ENCODE measurements at places on chromosomes 3 and 15.

DNA sequence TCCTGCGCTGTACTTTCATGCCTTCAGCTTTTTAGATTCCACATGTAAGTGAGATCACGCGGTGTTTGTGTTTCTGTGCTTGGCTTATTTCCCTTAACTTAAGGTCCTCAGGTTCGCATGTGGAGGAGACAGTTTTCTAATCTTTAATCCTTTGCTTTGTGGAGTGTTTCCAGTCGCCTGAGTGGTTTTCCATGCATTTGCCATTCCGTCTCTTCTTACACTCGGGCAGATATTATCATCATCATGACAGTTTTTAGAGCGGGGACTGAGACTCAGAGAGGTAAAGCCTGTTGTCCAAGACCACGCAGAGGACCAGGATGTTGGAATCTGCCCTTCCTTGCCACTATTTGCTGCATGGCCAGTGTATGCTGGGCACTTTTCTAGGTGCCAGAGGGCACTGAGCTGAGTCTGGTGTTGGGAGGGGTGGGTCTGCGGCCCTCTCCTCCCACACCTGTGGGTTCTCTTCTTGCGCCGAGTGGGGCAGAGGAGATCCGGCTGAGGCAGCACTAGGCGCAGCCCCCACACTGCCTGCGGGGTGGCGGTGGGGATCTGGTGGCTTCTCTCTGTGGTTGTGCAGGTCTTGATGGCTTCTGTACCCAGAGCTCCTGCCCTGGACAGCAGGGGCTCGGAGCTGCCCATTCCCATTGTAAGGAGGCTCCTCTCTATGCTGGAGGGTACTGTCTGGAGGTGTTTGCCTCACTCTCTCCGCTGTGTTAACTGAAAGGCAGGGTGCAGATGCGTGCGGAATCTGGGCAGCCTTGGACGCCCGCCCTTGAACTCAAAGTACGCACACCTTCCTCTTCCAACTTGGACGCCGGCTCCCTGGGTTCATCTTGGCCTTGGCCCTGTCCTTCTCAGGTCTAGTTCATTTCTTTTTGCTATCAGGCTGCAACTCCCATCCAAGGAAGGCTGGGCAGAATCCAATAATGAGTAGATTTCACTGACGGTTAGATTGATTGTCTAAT is 156.0 kb upstream of the RGMA start:
- no peak for DNase-seq

DNA sequence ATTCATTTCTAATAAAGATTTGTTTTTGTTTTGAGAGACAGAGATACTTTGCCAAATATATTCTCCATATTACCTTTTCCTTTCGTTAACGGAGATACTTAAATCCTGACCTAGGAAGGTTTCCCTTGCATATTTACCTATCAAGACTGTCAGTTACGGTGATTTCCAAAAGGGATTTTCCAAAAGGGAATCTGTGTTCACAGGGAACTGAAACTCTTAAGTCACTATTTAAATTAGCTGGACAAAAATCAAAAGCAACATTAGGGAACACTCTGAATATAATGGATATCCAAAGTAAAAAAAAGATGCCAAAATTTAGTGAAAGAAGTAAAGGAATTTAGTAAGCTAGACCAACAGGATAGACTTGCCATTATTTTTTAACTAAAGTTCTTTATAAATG is 576 bp downstream of the LRRFIP2 start:
- peak; percentile 82 for DNase-seq

DNA sequence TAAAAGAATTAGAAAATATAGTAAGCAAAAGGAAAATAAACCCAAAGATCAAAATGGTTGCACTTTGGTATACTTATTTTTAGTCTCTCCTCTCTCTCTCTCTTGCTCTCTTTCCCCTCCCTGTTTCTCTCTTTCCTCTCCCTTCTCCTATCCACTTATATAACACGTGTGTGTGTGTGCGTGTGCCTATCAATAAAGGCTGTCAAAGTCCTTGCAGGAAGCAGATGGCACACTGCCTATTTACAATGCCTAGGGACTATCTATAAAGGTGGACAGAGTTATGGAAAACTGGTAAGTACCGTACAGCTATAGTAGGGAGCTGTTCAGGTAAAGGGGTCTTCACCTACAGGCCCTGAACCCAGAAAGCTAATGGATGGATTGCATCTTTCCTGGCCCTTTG is 161.6 kb downstream of the SQOR start:
- no peak for DNase-seq

- no peak for DNase-seq
These were observed 24.1 kb downstream of the PIGB start for GRCh38 chr15:55343168-55343567.

DNA sequence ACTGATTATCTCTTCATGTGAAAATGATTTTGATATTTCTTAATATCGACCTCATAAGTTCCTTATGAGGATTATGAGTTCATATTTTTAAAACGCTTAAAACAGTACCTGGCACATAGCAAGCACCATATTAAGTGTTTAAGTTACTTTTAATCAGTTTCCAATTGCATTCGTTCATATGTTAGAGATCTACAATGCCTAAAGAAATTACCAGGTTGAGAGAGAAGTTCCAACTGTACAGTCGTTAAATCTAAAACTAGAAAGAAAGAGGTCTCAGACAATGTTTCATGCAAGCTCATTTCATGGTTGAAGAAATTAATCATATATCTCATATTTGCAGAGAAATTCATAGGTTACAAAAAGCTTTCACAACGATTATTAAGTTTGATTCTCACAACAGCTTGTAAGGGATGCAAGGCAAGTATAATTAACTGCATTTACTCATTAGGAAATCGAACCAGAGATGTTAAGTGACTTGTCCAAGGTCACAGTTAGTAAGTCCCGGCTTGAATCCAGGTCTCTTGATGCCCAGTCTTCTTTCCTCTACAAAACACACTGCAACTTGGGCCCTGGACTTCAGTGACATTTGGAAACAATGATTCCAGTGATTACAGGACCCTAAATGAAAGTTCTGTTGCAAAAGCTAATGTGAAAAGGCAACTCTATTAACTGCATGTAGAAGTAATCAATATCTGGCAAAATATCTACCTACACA is 1.3 kb downstream of the MYO5A start:
- no peak for DNase-seq

DNA sequence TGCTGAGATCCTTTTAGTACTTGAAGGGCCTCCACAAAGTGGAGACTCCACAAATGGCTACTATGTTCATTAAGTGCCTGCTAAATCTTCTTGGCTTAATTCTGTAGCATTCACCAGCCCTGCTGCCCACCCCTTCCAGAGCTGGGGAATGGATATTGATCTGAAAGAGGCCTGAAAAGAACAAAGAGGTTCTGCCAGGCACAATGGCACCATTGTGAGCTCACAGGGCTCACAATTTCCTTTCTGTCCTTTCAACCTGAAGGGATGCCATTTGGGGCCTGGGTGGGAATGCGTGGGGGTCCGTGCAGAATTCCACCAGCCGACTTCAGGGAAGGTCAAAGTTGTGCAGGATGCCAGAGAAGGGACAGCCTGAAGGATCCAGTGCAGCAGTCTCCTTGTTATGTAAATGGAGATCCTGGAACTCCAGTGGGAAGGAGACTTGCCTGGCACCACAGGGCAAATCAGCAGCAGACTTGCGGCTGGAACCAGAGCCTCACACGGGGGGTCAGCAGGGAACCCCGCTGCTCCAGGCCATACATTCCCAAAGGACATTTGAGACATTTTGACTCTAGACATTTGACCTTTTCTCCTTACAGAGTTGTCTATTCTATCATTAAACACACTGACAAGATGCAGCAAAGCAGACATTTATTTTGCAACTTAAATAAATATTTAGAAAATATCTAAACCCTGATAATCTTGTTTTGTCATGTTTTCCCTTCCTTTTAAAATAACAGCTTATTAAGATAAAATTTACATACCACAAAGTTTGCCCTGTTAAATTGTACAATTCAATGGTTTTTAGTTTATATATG is 21.5 kb upstream of the MORF4L1 start:
- DNase-seq, result no peak

DNA sequence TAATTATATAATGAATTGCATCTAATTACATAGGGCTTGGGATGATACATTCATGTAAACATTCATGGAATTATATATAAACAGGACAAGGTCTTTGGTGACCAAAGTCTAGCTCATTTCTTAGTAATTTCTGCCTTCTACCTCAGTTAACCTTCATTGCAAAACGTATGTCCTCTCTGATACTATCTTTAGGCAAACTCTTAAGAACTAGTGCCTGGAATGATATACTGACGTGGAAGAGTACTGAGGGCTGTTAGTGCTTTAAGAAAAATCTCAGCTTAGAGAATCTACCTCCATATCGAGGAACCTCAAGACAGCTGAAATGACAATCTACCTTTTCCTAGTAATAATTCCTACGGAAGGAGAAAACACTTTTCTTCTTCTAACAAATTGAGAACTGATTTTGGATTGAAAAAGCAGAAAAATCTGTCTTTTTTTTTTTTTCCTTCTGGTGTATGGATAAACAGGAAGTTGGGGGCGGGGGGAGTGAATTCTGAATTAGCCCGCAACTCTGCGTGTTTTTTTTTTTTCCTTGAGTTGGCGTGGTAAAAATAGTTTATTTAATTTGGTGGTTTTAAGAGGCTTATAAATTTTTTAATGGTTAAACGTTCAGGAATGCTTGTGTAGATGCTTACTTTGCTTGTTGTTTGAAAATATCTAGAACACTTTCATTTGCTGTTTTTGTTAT is 43.2 kb downstream of the RARB start:
- DNase-seq, result peak; percentile 31

- no peak for DNase-seq
These were observed 78.6 kb downstream of the MYLK start for GRCh38 chr3:123805504-123805903.

- DNase-seq, result no peak
These were observed 7.1 kb downstream of the ALG3 start for GRCh38 chr3:184241447-184242296.

DNA sequence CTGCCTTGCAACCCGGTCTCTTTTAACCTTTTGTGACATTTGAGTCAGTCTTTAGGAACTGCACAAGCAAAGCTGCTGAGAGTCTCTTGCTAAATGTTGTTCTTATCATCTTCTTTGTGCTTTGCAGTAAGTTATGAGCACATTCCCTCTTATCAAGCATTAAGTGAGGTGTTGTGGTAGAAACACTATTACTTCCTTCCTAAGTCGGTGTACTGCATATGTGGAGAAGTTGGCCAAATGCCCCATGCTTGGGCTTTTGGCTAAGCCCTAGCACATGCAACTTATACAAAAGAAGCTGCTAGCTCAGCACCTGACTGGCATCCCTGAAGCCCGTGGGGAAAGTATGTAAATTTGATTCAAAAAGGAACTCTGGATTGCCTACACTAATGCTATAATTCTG is 136.5 kb upstream of the RBMS3 start:
- DNase-seq, result no peak
